ENCODE measurements at places on chromosomes 2 and 18.

DNA sequence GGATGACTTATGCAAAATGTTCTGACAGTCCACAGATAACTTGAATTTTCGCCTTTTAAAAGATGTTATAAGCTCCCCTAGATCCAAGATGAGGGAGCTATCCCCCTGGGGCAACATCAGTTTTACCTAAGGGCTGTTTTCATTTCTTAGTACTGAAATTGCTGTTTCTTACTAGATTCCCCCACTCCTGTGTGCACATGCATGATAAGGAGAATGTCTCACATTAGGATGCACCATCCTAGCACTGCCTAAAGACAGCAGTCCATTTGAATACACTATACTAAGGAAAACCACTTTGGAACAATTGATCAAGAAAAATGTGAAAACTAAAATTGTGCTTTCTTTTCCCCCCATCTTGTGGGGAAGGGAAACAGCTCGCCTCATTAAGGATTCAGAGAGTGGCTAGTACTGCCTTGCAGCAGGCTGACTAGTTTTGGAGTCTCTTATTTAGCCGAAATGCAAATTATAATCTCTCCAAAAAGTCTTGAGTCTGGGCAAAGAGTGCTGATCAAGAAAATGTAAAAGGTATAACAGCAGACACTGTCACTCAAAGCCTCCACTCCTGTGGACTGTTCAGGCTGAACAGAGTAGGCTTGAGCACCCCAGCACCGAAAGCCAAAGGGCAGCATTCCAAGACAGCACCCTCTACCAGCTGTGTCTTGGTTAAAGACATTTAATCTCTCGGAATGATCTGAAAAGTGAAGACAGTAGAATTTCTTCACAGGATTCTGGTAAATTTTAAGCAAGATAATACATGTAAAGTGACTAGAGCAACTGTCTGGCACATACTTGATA, 65.0 kb downstream of the ZNF385B start:
- no peak for DNase-seq

- no peak for DNase-seq
These were observed 173.0 kb downstream of the CTIF start for GRCh38 chr18:48711651-48712486.

- no peak for DNase-seq
These were observed 7.3 kb upstream of the ARHGAP15 start for GRCh38 chr2:143121957-143122356.

GRCh38 chr2:122266636-122267035, 511.2 kb downstream of the TSN start:
- DNase-seq: no peak

DNA sequence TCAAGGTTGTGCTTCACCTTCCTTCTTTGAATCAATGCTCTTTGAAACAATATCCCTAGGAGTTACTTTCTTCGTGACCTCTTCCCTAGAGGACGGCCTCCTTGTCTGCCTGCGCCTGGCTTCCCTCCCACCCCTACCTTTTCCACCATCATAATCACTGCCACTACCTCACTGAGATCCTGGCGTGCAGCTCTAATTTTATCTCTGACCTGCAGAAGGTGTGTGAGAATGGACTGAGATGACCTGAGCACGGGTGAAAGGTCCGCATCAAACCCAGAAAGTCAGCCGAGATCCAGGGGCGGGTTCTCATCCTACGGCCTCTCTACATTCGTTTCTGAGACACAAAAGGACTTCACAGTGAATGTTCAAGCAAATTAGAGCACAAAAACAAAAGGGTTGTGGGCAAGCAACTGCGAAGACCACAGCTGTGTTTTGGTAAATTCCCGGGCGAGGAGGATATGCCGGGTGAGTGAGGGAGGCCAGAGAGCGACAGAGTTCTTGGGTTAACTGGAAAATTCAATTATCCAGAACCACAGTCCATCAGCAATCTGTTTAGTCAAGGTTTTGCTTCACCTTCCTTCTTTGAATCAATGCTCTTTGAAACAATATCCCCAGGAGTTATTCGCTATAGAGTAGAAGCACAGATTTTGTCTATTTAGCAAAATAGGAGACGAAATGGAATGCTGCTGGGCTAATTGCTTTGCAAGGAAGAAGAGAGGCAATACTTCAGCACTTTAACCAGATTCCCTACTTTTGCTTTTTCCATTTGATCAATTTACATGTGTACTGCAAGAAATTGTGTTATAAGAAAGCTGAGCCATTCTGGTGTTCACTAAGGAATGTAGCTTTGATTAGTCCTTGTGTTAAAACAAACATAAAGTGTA, 212.6 kb downstream of the ACKR3 start:
- no peak for DNase-seq

- no peak for DNase-seq
These were observed 784.1 kb upstream of the FANCL start for GRCh38 chr2:59025157-59025757.

DNA sequence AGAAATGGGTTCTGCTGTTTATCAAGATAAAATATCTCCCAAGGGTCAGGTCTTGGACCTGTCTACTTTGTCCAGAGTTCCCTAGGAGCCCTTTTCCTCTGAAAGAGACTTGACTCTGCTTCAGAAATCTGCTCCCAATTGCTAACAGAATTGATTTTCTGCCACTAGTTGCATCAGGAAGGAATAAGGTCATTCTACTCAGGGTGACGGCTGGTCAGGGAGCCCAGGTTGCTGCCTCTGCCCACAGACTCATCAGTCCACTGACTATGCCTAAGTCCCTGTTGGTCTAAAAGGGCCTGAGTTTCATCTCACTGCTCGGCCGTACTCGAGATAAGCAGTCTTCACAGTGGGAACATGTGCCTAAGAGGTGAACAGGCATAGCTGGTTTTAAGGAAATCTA, 61.2 kb downstream of the EVA1A start:
- no peak for DNase-seq

GRCh38 chr18:43830947-43831346, 553.7 kb upstream of the SYT4 start:
- no peak for DNase-seq

DNA sequence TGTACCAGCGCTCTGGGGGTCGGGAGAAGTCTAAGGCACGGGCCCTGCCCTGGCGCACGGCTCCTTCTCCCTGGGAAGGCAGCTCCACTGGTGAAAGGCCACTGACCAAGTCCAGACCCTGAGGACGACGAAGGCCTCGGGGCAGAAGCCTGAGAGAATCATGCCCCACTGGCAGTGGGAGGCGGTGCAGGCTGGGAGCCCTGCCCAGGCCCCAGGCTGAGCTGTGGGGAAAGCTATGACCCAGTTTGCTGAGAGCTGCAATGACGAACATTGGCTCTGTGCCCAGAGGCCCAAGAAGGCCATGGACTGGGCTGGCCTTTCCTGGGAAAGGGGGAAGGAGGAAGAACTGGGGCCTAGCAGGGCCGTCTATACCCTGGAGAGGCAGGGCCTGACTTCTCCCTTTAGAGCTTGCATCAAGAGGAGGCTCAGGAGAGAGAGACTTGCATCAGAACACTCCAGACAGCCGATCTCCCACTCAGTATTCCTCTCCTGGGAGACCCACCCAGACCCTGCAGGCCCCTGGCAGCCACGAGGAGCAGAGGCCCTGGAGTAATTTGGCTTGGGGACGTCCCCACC, 32.9 kb downstream of the HS1BP3 start:
- DNase-seq: peak; percentile 98

Data from GM04503 (cell line).